Thoracic aorta endothelial cell (primary cell): ENCODE measurements at places on chromosomes 11 and 22. TPM values are rescaled to one million over a fixed set of nuclear protein-coding genes. Genes with fewer than 3 reads are reported as not detected.

The MISFA gene
- total RNA-seq = 0.13 and 0.65 TPM in 2 replicates

The MTCH2 gene
- 114 and 118 TPM in 2 replicates for total RNA-seq

The SYT13 gene
- not detected in 2 replicates for total RNA-seq

The HORMAD2 gene
- not detected in 2 replicates for total RNA-seq

The KRTAP5-6 gene
- not detected in 2 replicates for total RNA-seq

The RAG1 gene
- total RNA-seq = 1.7 and 1.9 TPM in 2 replicates

The RIMBP3B gene
- total RNA-seq = not detected in 2 replicates

The MEI1 gene
- total RNA-seq = 1.4 and 4.3 TPM in 2 replicates
